Activated CD4-positive, alpha-beta T cell treated with anti-CD3 and anti-CD28 coated beads for 4 hours (primary cell): ENCODE measurements at places on chromosomes 13 and 19.

GRCh38 chr19:33376941-33377557 lies 3.5 kb downstream of the CEBPG start:
- DNase-seq, result no peak

DNA sequence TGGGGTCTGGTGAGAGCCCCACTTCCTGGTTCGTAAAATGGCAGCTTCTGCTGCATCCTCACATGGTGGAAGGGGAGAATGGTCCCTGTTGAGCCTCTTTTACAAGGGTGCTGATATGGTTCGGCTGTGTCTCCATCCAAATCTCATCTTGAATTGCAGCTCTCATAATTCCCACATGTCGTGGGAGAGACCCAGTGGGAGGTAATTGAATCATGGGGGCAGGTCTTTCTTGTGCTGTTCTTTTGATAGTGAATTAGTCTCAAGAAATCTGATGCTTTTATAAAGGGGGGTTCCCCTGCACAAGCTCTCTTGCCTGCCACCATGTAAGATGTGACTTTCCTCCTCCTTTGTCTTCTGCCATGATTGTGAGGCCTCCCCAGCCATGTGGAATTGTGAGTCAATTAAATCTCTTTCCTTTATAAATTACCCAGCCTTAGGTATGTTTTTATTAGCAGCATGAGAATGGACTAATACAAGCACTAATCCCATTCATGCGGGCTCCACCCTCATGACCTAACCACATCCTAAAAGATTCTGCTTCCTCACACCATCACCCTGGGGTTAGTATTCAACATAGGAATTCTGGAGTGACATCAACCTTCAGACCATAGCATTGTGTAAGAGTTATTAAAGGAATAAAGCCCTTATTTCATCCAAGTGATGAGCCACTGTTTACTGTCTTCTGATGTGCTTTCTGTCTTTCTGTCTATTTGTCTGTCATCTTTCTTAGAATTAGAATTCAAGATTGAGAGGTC lies 159.0 kb upstream of the IRS2 start:
- no peak for DNase-seq

DNA sequence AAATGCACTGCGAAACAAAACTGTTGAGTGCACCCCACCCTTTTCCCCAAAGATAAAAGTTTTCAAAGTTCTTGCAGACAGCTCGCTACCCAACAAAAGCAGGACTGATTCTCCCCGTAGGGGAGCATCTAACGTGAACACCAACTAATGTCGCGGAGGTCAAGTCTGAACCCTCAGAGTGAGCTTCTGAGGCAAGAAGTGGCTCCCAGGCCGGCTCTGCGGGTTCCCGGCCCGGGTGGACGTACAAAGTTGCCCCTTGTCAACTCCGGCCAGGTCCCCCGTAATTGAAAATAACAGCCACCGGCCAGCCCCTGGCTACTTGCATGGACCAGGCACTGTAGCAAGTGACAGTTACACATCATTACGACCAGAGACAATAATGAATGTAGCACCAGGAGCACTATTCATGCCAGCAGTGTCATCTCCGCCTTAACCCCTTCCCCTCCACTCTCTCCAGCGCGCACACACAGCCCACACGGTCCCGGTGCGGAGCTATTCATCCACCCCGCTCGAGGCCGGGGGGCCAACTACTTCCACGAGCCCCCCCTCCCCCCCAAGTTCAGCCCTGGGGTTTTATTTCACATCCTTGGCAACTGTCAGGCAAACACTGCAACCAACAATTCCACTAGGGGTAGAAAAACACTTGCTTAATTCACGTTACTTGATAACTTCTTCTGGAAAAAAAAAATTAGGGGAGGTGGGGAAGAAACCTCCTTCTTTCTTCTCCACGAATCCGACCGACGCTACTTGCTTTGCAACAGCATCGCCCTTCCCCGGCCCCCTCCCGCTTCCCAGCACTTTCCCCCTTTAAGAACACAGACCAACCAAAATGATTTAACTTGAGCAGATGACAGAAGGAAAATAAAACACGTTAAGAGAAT lies 1.2 kb downstream of the KLF12 start:
- peak; percentile 29 for DNase-seq

DNA sequence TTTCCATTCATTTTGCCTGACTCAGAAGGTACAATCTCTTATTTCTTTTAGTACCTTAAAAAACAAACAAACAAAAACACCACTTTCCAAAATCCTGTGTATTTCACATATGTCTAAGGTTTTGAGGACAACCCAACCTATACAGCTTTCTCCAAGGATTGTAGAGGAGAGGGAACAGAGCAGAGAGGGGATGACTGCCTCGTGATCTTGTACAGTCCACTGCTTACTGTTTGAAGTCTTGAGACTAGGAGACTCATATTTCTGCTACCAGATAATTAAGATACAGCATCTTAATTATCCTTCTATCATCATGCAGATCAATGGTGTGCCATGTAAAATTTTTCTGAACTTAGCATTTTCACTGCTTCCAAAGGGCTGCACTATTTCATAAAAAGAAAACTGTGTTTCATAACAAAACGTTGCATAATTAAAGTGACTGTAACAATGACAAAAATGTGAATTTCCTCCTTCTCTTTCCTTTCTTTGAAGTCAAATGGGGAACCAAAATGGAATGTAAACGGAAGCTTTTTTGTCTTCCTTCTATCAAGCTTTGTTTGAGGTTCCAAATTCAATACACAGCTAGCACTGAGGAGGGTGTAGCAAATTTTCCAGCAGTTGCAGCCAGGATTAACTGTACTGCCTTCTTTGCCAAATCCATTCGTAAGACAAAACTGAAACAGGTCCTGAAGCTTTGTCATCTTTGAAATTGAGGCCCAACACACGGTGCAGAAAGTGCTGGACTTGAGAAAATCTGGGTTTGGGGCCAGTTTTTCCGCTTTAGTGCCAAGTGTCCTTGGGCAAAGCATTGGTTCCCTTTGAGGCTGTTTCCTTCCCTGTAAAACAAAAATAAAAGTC lies 34.9 kb upstream of the RCBTB2 start:
- no peak for DNase-seq

DNA sequence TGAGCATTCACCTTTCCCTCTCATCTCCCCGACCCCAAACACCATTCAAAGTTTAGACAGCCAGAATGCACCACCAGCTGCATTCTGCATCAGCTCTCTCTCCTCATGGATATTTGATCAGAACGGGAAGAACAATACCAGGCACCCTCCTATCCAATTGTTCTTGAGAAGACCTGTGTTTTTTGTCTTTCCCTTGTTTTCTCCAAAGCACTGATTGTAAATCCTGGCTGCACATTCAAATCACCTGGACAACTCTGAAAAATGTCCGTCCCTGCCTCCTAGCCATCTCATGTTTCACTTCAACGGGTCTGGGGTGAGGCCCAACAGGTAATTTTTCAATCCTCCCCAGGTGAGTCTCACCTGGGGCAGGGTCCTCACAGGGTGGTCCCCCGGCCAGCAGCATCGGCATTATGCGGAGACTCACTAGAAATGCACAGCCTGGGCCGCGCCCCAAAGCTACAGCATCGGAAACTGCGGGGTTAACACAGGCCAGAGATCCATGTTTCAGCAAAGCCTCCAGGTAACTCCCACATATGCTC lies 5.5 kb downstream of the IRS2 start:
- DNase-seq, result no peak

DNA sequence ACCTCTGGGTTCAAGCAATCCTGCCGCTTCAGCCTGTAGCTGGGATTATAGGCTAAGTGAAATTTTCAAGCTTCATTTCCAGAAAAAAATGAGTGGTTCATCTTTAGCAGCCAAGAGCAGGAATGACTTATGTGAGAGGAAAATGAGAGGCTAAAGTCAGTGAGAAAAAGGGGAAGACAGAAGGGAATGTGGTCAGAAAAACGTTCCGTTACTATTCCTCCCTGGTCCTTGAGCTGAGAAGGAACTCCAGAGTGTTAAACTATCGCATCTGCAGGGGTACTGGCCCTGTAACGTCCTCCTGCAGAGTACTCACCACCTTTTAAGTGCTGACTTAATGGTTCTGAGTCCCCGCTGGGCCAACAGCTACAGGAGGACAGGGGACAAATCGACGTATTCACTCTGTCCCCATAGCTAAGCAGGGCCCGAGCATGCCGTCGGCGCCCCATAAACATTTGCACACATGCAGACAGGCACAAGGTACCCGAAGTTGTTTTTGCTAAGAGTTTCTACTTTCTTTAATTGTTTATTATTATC lies 88.1 kb downstream of the FLT1 start:
- DNase-seq, result no peak

DNA sequence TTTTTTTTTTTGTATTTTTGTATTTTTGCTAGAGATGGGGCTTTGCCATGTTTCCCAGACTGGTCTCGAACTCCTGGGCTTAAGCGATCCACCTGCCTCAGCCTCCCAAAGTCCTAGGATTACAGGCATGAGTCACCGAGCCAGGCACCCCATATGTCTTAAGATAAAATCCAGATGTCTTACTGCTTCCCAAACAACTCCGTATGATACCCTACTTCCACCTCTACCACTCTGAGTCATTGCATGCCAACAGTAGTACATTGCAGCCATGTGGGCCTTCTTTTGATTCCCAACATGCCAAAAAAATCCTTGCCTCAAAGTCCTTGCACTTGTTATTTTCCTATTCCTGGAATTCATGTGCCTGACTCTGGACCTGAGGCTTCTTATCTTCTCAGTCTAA lies 799.2 kb downstream of the GPC5 start:
- DNase-seq, result no peak

DNA sequence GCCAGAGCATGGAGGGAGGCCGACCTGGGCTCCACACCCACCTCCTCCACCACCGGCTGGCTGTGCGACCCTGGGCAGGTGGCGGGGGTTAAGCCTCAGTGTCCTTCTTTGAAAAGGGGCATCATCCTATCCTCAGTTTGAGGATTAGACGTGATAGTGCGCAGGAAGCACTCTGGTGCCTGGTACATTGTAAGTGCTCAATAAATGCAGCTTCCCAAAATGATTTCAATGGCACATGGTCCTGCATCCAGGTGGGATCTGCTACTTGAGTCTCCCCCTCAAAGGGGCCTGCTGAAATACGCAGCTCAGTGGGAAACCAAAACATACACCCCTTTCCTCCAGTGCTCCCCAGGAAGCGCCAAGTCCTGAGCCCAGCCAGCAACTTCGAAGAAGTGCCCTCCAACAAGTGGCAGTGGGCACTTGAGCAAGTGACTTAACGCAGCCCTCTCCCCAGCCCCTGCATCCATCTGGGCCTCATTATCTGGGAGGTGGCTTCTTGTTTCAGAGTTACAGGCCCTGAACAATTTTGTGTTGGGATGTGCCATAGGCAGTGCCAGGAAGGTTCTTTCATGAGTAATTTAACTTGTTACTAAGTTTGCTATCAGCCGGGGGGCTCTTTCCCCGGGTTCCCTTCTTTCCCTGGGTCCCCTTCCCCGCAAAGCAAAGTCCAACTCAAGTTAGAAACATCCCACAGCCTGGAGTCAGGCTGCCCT lies 17.9 kb downstream of the ACTN4 start:
- DNase-seq, result no peak

GRCh38 chr19:52584736-52585440 lies 14.8 kb downstream of the ZNF701 start:
- no peak for DNase-seq

DNA sequence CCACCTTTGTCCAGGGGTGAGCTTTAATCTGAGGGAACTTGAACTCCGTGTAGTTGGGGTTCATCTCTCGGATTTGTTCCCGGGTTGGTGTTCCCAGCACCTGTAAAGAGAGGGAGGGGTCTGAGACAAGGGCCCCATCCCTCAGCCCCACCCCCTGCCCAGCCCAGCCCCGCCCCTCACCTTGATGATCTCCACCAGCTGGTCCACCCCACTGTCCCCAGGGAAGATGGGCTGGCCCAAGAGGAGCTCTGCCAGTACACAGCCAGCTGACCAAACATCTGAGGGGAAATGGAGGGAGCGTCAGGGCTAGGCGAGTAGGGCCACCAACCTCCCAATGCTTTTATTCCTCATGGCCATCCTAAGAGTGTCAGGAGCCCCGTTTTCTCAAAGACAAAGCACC lies 9.3 kb downstream of the GSK3A start:
- no peak for DNase-seq

DNA sequence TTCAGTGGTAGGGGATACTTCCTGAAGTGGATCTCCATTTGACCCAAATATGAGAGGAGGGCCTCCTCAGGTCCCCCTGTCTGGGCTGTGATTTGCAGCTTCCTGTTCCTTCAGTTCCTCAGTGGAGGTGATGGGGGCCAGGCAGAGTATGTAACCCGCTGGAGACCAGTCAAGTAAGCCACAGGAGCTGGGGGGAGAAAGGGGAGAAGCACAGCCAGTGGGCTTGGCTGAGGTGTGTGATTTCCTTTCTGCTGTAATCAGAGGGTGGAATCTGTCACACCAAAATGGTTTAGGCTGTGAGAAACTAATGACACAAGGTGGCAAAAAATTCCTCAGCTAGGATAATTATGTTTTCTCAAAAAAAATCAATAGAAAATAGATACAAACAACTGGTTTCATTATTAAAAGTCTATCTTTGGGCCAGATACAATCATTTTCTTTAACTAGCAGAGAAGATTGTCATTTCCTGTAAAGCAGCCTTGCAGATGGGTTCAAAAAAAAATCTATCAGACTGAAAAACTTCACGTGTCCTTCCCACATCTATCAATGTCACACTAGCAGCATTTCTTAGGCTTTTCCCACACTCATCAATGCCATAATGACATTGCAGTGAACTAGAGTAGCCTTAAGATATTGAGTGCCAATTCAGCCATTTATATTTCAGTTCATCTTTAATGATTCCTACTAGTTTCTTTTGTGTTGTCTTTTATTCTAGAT lies 1660.3 kb downstream of the EFNB2 start:
- no peak for DNase-seq

DNA sequence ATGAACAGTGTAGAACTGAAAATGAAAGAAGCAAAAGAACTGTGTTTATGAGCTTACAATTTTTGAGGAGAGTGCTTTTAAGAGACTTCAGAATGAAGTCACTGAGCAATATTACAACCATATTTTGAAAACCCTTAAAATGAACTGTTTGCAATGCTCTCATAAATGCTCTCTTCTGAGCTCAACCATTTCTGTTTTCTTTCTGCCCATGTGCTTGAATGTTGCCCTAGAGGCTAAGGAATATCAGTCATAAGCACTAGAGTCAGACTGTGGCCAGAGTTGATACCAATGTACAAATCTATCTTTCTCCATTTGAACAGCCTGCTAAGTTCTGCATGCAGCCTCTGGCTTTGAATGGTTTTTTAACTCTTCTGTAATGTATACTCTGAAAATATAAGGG lies 1092.8 kb downstream of the PCDH9 start:
- no peak for DNase-seq

DNA sequence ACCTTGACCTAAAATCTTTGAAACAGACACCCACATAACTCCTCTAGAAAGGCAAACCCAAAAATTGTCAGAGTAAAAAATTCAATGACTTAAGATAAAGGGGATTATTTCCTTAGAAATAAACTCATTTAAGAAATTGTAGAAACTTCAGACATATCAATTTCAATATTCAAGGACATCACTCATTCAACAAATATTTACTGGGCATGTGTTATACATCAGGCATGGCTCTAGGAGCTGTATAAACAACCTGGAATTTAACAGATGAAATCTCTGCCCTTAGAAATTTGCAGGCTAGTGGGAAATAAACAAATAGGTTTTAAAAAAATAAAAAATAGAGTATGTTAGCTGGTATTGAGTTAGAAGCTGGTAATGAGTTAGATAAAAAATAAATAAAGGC lies 84.0 kb upstream of the LSM14A start:
- DNase-seq, result no peak
